COR-L47 (cell line): ENCODE measurements at places on chromosomes 11 and 22.
A peak's percentile ranks its signal among the peaks of the same experiment; 100 is the strongest.

DNA sequence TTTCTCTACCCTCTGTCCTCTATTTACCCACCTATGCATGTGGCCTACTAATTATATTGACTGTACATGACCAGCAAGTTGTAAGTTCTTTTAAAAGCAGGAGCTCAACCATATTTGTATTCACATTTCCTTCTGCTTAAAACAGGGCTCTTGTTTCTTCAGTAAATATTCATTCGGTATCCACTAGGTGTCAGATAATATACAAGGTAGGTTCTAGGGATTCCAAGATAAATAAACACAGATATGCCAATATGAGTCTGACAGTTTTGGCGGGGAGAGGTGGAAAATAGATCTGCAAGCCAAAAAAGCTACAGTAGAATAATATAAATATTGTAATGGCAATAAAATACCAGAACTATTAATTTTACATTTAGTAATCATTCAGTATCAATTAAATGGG lies 15.3 kb upstream of the RAB30 start:
- peak; percentile 39 for DNase-seq

GRCh38 chr11:108685419-108686130 lies 20.7 kb downstream of the DDX10 start:
- DNase-seq: no peak

GRCh38 chr22:50531546-50531961 lies 1.7 kb upstream of the TYMP start:
- DNase-seq: no peak

- DNase-seq: no peak
Measured at GRCh38 chr22:48276994-48277867, 1514.8 kb downstream of the TBC1D22A start.

- DNase-seq: no peak
Measured at GRCh38 chr11:112118176-112118575, 31.5 kb downstream of the SDHD start.

- DNase-seq: no peak
Measured at GRCh38 chr11:119759324-119759723, 30.3 kb upstream of the NECTIN1 start.

- no peak for DNase-seq
Measured at GRCh38 chr11:131109257-131109656, 193.0 kb upstream of the SNX19 start.

GRCh38 chr22:41966607-41967240 lies 2.5 kb upstream of the SEPTIN3 start:
- DNase-seq: peak; percentile 37

- no peak for DNase-seq
Measured at GRCh38 chr11:124611064-124611463, at the start of gene PANX3. PANX3 (plus strand) TSS chr11:124611428; CDS start chr11:124611557, 129 bp downstream.
